Stimulated activated CD4-positive, alpha-beta T cell treated with anti-CD3 and anti-CD28 coated beads, Interleukin-2, amount 100 ng/mL, for 24 hours (primary cell): ENCODE measurements at places on chromosomes 6 and 20.

DNA sequence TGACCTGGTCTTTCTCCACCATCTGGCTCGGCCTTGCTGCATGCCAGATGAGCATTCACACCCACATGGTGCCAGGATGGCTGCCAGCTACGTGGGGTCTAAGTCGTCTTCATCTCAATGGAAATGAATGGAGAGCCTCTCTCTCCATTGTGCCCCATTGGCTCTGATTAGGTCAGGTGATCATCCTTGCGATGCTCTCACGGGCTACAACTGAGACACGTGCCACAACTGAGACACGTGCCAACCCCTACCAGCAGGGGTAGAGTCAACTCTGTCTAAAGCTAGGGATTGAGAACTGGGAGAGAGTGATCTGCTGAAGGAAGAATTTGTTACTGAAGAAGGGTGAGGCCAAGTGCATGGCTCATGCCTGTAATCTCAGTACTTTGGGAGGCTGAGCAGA, 67.3 kb upstream of the RALY start:
- DNase-seq: no peak

DNA sequence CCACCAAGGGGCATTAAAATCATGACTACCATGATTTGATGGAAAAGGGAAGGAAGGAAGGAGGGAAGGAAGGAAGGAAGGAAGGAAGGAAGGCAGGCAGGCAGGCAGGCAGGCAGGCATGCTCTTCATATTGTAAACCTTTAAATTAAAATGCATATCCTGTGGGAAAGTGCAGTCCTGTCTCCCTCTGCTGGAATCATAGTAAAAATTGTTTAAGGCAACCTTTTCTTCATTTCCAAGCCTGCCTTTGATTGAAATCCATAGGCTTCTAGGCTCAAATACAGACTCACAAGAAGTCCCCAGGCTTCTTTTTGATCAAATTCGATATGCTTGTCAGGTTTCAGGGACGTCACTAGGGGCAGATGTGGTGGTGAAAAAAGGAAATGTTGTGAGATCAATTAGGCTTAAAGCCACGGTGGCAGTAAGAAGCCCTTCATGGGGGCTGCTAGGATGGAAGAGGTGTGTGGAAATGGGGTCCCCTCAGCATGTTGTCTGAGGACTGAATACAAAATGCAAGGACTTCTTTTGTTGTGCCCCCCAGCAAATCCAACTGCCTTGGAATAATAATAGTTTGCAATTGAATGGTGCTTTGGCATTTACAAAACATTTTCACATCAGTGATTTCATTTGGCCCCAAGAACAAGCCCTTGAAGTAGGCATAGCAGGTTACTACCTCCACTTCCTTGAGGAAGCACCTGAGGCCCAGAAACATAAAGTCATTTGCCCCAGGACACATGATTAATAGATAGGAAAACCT, 25.6 kb upstream of the GABRR1 start:
- DNase-seq: no peak

GRCh38 chr6:10425975-10426780, 11.3 kb upstream of the TFAP2A start:
- no peak for DNase-seq

DNA sequence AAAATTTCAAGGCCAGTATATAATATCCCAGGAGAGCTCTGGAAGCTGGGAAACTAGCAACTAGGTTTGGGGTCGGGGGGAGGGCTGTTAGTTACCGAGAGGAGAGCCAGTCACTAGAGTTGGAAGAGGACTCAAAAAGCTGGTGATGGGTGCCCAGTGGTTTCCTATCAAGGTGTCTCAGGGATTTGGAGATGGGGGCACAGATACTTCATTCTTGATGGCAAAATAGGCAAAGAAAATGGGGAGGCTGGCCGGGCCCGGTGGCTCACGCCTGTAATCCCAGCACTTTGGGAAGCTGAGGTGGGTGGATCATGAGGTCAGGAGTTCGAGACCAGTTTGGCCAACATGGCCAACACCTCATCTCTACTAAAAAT, 805 bp downstream of the PHF1 start:
- DNase-seq: no peak

- DNase-seq: no peak
Measured at GRCh38 chr6:96613291-96613999, 50.5 kb downstream of the FHL5 start.

DNA sequence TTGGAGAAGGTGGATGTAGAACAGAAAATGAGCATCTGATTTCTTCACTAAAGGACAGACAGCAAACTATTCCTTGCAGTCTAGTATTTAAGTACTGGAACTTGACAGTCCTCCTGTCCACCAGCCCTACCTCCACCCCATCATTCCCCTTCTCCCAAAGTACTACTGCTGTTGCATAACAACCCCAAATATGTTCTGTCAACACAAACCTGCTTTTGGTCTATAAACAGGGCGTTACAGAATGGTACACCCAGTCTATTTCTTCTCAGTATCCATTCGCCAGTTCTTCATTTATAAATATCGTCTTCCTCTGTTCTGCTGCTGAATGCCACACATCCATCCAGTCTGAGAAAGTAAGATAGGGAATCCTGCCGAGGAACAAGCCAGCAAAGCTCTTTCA, 27.7 kb upstream of the SLC22A1 start:
- DNase-seq: no peak
